ENCODE measurements at places on chromosomes 5 and 9. TPM values are rescaled to one million over a fixed set of nuclear protein-coding genes. Genes with fewer than 3 reads are reported as not detected.
A peak's percentile ranks its signal among the peaks of the same experiment; 100 is the strongest.

DNAI1 gene
- not detected for total RNA-seq

FOXD4L4 gene
- total RNA-seq, result not detected

PGGT1B gene
- total RNA-seq, result 8.8 TPM

DNA sequence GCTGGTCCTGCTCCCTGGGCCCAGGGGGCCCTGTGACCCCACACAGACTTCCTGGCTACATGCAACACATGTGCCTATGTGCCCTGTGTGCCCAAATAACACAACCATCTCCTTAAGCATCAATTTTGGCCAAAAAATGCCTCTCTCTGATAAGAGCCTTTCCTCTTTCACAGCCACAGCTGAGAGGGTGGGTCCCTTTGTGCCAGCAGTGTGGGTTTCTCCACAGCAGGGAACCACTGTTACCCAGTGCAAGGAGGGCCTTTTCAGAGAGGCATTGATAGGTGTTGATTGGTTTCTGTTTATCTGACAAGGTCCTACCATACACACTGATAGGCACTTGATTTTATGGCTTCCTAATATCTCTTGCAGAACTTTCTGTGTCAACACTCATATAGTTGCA lies 42.7 kb downstream of the SYK start:
- no peaks in the 10 kb centered on the region for H3K4me1 ChIP-seq
- H3K4me3 ChIP-seq, result no peak overlapping the region
- no peak overlapping the region for H3K27ac ChIP-seq
- no peaks in the 10 kb centered on the region for H3K27me3 ChIP-seq

- no peak overlapping the region for H3K4me3 ChIP-seq
- DNase-seq, result peak; percentile 13
- no peaks in the 10 kb centered on the region for H3K4me1 ChIP-seq
These were observed 70.9 kb downstream of the HSPA4 start for GRCh38 chr5:133122711-133123110.

GRCh38 chr9:32427111-32427873 lies 42.8 kb downstream of the ACO1 start:
- no peak overlapping the region for H3K27ac ChIP-seq
- no peaks in the 10 kb centered on the region for H3K27me3 ChIP-seq
- peaks cover 31% of the 10 kb centered on the region for H3K36me3 ChIP-seq

GRCh38 chr9:114806526-114806900 lies 674 bp upstream of the TNFSF15 start:
- no peak overlapping the region for H3K27ac ChIP-seq
- H3K4me3 ChIP-seq, result no peak overlapping the region
- H3K4me1 ChIP-seq, result no peaks in the 10 kb centered on the region
- H3K36me3 ChIP-seq, result no peaks in the 10 kb centered on the region
- no peak for DNase-seq
- H3K27me3 ChIP-seq, result no peaks in the 10 kb centered on the region

GRCh38 chr5:82376307-82376706 lies 98.2 kb upstream of the RPS23 start:
- no peak for DNase-seq
- no peaks in the 10 kb centered on the region for H3K36me3 ChIP-seq
- H3K27me3 ChIP-seq, result no peaks in the 10 kb centered on the region
- no peak overlapping the region for H3K27ac ChIP-seq

DNA sequence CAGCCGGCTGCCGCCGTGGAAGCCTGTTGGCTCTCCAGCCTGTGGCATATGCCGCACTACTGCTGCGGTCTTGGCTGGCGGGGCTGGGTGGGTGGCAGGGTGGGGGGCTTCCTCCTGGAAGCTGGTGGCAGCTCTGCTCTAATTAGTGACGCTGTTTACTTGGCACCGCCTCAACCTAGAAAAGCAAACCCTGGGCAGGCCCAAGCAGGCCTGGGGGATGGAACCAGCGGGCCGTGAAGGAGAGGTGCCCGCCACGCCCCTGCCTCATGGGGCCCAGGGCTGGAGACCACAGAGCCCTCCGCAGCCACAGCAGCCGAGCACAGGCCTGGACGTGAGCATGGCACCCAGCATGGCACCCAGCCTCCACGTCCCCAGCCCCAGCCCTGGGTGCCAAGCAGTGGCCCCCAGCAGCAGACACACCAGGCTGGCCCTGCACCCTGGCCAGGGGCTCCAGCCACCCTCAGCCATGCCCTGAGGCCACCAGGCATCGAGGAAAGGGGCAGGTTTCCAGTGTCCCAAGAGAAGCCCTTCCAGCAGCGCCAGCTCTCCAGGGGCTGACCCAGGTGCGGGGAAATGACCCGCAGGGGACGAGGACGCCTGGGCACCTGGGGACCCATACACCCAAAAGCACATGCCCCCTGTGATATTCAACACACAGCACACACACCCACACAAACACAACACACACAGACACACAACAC lies 5.4 kb upstream of the CCDC187 start:
- DNase-seq, result no peak
- no peak overlapping the region for H3K4me3 ChIP-seq
- H3K27me3 ChIP-seq, result no peaks in the 10 kb centered on the region
- H3K36me3 ChIP-seq, result no peaks in the 10 kb centered on the region
- H3K27ac ChIP-seq, result no peak overlapping the region

GRCh38 chr5:34531751-34532360 lies 124.3 kb upstream of the RAI14 start:
- no peaks in the 10 kb centered on the region for H3K27me3 ChIP-seq
- H3K36me3 ChIP-seq, result no peaks in the 10 kb centered on the region
- no peak for DNase-seq
- H3K4me3 ChIP-seq, result no peak overlapping the region
